Right hindlimb (tissue), 1 donor: ENCODE measurements at places on chromosomes 4 and X.
A peak's percentile ranks its signal among the peaks of the same experiment; 100 is the strongest.

DNA sequence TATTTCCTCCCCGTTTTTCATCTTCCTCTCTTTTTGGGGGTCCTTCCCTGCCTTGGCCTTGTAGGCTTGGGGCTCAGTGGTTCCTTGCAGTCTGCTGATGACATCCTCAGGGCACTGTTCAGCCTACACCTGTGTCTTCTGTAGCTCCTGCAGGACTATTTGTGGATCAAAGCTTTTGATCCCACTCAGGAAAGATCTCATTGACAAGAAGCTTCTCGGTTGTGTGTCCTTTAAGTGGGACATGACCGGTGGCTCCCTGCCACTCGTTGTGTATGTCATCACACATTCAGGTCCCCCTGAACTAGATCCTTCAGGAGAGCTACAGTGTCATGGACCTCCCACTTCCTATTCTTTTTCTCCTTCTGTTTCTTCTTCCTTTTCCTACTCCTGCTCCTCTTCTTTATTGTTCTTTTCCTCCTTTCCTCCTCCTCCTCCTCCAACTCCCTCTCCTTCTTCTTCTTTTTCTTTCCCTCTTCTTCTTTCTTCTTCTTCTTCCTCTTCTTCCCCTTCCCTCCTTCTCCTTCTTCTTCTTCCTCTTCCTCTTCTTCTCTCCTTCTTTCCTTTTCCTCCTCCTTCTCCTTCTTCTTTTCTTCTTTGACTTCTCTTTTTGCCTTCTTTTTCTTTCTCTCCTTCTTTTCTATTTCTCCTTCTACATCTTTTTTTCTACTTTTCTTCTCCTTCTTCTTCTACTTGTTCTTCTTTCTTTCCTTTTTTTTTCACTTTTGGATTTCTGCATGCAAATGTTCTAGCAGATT, 67.8 kb downstream of the NBDY start:
- no peak for DNase-seq

GRCh38 chrX:54076903-54077302, 32.6 kb upstream of the PHF8 start:
- no peak for DNase-seq

GRCh38 chr4:59973492-59973891, 1226.6 kb upstream of the ADGRL3 start:
- no peak for DNase-seq

DNA sequence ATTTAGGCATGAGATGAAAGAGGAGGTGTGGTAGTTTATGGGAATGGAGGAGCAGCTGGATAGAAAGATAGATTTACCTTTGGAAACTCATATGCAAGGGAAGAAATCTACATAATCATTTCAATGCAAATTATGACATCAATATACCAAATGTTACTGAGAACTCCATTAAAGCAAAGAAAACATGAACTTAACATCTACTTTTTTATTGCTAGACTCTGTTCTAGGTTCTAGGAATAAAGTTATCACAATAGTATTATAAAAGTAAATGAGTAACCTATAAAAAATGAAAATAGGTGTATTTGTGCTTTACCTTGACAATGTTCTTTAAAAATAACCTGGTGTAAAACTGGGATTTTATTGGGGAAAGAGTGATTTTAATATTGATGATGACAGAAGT, 221.6 kb upstream of the SLIT2 start:
- no peak for DNase-seq

DNA sequence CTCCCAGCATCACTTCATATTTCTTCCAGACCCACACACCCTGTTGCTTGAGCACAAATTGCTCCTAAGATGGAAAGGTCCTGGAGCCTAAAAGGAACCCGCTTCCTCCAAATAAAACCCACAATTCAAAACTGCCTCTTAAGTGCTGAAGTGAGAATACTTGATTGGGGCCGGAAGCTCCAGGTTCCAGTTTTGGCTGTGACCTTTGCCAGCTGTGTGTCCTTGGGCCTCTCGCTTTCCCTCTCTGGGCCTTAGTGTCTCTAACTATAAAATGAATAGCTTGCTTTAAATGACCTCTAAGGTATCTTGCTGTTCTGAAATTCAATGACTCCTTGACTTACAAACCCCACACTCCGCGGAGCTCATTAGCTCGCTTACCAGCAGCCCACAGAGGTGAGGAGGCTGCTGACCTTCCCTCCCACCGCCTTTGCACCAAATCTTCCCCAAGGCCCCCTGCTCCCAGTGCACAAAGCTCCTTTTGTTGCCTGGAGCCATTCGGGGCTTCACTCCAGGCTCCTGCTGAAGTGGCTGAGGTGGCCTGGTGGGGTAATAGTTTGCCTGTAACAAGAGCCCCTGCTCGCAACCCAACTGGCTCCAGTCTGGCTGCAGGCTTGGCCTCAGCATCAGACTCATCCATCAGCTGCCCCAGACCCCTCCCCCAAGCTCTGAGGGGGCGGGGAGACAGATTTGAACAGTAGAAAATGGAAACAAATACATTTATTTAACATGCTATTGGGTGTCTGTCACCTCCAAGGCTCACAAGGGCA, 21.8 kb downstream of the STARD8 start:
- DNase-seq: no peak

DNA sequence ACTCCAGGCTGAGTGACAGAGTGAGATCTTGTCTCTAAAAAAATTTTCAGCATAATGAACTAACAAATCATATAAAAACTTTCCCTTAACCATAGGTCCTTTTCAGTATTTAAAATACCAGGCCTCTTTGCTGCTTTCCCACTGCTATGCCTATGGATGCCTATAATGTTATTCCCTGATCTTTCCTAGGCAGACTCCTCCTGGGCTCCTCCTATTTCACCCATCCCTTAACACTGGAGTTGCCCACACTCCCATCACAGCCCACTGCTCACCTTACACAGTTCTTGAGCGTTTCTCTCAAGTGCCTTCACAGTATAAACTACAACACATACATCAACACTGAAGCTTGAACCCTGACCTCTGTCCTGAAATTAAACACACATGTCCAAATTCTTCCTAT, 31.6 kb downstream of the PAPSS1 start:
- no peak for DNase-seq

GRCh38 chr4:154349829-154350228, 141.8 kb downstream of the DCHS2 start:
- no peak for DNase-seq

DNA sequence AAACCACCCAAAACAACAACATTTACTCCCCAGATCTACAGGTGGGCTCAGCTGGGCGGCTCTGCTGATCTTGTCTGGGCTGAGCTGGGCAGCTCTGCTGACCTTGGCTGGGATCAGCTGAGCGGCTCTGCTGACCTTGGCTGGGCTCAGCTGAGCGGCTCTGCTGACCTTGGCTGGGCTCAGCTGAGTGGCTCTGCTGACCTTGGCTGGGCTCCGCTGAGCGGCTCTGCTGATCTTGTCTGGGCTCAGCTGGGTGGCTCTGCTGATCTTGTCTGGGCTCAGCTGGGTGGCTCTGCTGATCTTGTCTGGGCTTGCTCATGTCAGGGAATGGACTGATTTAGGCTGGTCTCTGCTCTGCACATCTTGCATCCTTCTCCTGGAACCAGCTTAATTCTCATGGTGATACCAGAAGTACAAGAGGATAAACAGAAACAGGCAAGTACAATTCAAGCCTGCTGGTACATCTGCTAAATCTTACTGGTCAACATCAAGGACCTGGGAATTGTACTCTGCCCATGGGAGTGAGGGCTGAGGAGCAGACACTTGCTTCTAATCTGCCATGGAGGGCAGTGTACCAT, 248.5 kb upstream of the PSAPL1 start:
- DNase-seq: no peak

- no peak for DNase-seq
Observed at GRCh38 chr4:30865691-30866090, 145.5 kb downstream of the PCDH7 start.

GRCh38 chr4:56907489-56908205, at the start of gene REST:
Gene REST (plus strand): TSS chr4:56907900. CDS start chr4:56910639, 2,739 bp downstream.
- DNase-seq: peak; percentile 87

GRCh38 chrX:144791298-144791697, 456.0 kb upstream of the SPANXN1 start:
- DNase-seq: no peak

GRCh38 chrX:134695999-134696398, 37.7 kb upstream of the PLAC1 start:
- no peak for DNase-seq
